ENCODE measurements at places on chromosomes 11 and 22.

DNA sequence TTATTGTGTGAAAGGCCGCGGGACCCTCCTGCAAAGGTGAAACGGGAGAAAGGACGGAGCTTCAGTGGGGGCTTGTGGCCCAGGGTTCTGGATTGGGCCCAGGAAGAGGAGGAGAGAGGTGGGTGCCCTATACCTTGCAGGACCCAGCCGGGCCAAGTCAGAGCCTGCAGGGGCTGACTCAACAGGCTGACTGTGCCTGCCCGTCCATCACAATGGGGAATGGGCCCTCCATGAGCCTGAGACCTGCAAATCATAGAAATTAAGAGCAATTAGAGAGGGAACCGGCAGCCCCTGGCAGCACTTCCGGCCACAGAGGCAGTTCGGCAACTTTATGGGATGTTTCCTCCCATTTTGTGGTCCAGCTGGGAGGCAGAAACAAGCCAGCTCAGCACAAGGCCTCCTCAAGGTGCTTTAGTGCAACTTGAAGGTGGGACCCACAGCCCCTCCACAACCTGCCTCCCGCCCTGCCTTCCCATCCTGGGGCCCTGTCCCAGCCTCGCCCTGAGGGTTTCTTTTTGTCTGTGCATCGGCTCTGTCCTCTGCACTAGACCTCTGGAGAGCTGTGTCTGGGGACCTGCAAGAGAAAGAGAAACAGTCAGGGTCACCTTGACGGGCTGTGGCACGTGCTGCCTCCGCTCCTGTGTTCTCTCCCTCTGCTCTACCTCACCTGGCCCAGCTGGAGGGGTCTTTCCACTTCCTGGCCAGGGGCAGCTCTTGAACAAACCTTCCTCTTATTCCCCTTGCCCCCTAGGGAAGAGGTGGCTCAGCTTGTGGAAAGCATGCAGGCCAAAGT lies 19.1 kb upstream of the NECTIN1 start:
- DNase-seq = no peak

- no peak for DNase-seq
These were observed 41.6 kb downstream of the MRTFA start for GRCh38 chr22:40594924-40595323.

GRCh38 chr11:71238285-71238875 lies 14.0 kb downstream of the SHANK2 start:
- no peak for DNase-seq

DNA sequence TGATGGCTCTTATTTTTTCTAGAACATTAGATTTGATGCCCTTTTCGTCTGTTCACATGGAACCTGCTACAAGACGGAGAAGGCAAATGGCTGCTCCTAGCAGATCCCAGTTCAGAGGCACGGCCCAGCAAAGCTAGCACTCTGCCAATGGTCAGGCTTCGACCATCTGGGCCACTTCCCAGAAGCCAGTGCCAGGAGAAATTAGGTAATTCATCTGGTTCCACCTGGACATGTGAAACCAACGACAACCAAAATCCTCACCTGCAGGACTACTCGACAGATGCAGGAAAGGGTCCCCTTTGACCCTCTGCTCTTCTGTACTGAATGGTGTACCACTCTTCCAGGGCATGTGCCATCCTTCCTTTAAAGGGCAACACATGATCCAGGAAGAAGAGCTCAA lies 25.4 kb downstream of the MICAL3 start:
- no peak for DNase-seq

DNA sequence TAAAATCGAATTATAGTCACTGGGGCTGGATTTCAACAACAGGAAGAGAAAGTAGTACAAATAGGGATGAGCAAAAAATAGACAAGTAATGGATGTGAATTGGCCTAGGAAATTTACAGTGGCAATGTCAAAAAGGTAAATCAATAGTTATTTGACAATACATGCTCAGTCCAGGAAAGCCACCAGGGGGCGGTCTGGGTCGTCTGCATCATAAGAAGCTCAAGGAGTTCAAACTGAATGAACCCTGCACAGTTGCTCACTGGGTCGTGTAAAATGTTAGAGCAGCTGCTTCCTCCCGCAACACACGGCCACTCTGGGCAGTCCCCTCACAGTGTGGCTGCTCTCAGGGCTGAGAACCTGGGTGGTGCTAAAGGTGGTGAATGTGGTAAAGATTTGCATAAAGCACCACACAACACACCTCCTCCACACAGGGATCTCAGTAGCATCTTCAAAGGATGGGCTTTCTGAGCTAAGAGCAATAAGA lies 85.9 kb downstream of the ZNF280B start:
- DNase-seq = peak; percentile 29

DNA sequence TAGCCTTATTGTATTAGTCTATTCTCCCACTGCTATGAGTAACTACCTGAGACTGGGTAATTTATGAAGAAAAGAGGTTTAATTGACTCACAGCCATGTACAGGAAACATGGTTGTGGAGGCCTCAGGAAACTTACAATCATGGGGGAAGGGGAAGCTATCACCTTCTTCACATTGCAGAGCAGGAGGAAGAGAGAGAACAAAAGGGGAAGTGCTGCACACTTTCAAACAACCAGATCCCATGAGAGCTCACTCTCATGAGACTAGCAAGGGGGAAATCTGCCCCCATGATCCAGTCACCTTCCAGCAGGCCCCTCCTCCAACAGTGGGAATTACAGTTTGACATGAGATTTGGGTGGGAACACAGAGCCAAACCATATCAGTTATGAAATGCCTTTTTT lies 179.4 kb downstream of the ARHGAP42 start:
- DNase-seq = no peak

- DNase-seq = no peak
These were observed 160.7 kb upstream of the RASSF10 start for GRCh38 chr11:12848413-12848812.

GRCh38 chr11:64447831-64448598 lies 89.1 kb downstream of the RPS6KA4 start:
- DNase-seq = no peak

- DNase-seq = no peak
These were observed 186.2 kb upstream of the TBCEL start for GRCh38 chr11:120837696-120838095.

DNA sequence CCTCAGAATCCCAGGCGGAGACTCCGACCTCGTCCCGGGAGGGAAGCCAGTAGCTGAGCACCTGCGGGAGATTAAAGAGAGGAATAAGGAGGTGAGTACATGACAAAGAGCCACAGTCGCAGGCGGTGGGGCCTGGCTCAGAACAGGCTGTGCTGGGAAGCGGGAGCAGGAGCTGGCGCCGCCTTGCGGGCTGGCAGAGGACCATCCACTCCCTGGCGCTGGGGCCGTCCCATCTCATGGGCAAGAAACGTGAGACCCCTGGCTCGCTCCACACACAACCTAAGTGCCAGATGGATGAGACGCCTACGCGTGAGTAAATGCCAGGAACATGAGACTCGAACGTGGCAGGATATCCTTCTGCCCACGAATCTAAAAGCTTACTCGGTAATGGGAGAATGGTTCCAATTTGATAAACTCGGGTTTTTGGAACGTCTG lies 6.3 kb downstream of the CEND1 start:
- DNase-seq = peak; percentile 60

DNA sequence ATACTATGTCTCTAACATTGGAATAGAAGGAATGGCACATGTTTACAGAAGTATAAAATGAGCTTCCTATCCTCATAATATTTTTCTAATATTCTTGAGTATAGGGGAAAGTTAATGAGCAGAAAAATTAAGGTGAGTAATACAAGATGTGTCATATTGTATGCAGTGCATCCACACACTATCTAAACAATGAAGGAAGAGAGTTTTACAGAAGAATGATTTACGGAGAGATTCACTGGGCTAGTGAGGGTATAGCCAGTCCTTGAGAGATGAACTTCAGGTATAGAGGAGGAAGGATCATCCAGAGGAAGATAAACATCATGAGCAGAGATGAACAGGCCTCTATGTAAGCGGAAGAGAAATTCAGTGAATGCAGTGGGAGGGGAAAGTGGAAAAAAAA lies 569.0 kb downstream of the CNTN5 start:
- DNase-seq = no peak

- DNase-seq = no peak
These were observed 111.9 kb upstream of the TOP3B start for GRCh38 chr22:22094514-22094913.

GRCh38 chr11:36929401-36929800 lies 331.4 kb upstream of the RAG2 start:
- DNase-seq = no peak

GRCh38 chr11:13440100-13440855 lies 22.7 kb downstream of the BTBD10 start:
- DNase-seq = peak; percentile 85

DNA sequence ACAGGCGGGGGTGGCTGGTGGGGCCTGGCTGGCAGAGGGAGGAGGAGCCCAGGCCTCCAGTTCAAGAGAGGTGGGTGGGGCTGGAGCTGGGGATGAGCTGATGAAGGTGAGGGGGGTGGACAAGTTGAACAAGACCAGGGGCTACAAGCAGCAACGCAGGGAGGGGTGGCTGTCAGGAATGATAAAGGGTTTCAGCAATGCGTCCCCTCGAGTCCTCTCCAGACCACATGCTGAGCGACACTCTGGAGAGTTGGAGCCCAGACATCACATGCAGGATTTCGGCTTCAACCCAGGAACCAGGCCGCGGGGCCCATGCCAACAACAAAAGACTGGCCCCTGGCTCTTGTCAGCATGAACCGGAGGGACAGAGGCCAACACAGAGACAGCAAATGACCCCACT lies 480.3 kb downstream of the BRD1 start:
- DNase-seq = no peak

DNA sequence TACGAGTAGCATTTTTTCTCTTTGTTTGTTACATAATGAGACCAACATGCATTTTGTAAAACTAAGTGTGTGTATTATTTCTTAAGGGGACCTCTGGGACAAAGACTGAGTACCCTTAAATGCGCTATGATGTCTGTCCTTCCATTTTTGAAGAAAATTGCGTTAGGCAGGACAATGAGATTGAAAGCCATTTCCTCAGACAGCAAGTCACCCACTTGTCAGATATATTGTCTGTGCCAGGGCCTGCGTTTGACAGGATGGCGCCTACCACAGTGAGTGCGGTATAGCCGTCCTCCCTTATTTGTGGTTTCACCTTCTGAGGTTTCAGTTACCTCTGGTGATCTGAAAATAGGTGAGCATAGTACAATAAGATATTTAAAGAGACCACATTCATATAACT lies 2.2 kb downstream of the AP2A2 start:
- DNase-seq = no peak

DNA sequence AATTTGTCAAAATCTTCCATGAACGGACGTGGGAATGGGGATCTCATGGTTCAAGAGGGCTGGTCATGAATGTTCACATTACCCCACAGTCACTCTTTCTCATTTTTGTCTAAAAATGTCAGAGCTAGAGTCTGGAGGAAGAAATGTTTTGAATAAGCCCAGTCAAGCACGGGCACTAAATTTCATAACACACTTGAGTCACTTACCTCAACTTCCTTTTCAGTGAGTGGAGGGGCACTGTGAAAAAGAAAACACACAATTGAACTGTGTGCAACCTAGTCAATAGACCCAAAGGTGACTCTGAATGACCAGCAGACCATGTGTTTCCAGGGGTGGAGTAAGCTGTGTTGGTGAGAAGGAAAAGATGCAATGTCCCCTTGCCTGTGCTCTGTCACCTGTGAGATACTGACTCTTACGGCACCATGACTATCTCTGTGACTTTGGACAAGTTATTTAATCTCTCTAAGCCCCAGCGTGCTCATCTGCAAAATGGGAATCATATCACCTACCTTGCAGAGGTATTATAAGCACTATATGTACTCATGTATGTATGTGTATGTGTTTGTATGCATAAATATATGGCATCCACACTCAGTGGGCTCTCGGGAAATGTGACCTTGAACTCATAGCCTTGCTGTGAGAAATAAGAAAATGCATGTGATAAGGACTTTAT lies 38.2 kb upstream of the LYVE1 start:
- DNase-seq = no peak

GRCh38 chr11:27600656-27601055 lies 94.1 kb upstream of the LIN7C start:
- DNase-seq = no peak

DNA sequence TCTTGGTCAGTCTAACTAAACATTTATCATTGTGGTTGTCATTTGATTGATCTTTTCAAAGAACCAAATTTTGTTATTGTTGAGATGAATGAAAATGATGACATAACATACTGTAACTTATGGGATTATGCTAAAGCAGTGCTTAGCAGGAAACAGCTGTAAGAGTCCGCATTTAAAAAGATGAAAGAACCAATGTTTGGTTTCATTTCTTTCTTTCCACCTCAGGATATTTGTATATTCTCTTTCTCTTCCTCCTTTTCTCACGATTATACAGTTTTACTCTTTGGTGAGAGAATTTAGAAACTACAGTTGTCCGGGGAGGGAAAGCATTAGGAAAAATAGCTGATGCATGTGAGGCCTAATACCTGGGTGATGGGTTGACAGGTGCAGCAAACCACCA lies 23.1 kb downstream of the PIH1D2 start:
- no peak for DNase-seq

GRCh38 chr11:108780119-108780518 lies 115.2 kb downstream of the DDX10 start:
- no peak for DNase-seq

GRCh38 chr11:40689823-40690222 lies 769.6 kb downstream of the LRRC4C start:
- no peak for DNase-seq

- DNase-seq = no peak
These were observed 33.6 kb downstream of the CYP2R1 start for GRCh38 chr11:14858404-14858803.

DNA sequence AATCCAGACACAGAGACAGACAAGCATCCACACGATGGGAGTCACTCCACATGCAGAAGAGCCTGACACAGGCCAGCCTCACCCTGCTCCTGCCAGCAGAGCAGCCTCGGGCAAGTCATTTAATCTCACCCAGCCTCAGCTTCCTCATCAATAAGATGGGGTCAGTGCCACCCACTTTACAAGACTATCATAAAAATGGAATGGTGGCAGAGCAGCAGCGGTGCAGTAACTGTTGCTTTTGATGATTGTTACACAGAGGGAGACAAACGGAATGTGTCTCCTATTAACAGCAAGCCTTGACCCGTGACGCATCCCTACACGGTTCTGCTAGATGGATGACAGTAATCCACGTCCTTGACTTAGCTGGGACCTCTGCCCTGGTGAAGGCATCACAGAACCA lies 26.0 kb upstream of the ARFGAP3 start:
- DNase-seq = no peak

All from astrocyte of the cerebellum (primary cell).